HL-60 (cell line): ENCODE measurements at places on chromosomes 12 and 14.

- DNase-seq = peak; percentile 40
These were observed 2.7 kb downstream of the ARID2 start for GRCh38 chr12:45732250-45732649.

DNA sequence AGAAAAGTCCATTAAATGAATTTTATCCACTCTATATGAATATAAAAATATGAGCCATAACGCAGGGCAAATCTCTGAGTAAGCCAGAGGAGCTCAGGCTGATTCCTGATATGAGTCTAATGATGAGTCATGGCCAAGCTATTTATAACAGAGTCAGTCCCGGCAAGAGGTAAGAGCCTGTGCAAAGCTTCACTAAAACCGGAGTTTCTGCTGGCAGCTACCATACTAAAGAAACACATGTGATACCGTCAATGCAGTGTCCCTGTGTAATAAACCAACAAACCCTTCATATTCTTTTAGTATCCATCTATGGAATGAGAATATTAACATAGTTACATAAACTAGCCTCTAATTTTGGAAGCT, 319.4 kb downstream of the KCNC2 start:
- DNase-seq = no peak

DNA sequence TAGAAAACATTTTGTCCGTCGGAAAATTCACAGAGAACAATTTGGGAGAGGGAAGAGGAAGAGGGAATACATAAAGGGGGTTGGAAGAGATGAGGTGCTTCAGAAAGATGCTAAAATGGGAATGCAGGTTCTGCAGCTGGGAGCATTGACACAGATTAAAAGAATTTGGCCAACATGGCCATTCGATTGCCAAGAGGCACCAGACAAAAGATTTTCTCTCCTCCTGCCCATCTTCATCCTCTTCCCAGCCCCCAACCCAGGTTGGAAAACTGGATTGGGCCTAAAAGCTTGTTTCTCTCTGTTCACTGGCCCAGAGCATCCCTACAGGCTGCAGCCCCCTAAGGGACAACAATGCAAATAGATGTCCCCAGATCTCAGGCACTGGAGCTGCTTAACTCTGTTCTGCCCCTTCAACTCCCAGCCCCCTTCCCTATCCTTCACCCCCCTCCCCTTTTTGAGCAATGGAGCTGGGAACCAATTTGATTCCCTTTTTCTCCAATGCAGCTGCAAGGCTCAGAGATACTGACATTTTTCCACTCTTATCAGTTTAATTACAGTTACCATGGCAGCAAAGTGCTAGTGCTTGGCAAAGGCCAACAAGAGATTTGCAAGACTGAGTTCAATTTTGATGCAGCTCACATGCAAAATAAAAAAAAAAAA, 1.9 kb downstream of the LMO3 start:
- no peak for DNase-seq

DNA sequence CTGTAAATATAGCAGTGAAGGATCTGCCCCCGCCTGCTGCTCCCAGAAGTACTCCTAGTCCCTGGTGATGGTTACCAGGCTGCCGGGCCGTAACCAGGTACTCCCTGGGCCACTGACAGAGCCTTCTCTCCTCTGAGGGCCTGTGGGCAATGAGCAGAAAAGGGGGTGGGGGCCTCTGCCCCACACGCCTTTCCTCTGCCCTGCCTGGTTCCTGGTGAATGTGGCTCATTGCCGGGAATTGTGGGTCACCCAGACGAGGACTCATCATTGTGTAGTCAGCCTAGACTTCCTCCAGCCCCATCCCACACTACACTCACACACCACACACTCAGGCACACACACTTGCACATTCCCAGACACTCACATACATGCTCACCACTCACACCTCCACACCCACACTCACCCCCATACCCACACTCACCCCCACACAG, 35.7 kb upstream of the ACTN1 start:
- DNase-seq = no peak

DNA sequence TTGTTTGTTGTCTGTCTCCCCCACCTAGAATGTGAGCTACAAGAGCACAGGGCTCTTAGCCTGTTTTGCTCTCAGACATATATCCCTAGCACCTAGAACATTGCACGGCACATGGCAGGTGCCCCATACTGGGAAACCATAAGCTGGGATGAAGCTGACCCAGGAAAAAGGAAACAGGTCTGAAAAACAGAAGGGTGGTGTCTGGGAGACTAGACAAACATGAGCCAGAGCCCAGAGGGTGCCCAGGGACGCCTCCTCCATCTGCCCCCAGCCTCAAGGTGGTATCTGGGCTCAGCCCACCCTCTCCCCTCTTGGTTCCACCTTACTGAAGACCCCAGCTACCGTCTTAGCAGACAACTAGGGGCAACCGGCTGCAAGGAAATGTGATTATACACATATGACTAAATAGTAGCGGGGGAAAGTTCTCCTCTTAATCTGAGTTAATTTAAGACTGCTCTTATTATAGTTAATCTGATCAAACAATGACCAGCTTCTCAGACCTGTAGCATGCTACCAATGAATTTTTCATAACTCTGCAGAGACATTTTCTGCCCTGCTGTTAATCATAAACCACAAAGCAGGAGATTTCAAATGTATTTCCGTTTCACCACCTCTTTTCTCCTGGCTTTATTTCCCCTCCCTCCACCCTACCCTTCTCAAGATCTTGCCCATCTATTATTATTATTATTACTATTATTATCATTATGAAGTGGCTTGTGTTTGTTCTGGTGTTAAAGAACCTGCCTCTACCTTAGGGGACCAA, 31.9 kb downstream of the KSR2 start:
- no peak for DNase-seq

DNA sequence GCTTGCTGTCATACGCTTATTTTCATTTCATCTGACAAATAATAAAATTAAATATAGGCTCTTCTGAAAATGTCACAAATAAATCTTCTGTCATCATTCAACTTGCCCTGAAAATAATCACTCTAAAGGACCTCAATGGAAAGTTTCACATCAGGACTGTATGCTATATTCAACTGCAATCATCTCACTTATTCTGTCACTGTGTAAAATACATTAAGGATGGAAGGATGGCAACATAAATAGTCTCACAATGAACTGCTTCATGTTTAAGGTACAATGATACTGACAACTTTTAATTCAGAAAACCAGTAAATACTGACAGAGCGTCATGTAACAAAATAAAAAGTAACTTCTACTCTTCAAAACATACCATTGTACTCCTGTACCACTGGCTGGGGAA, 82.1 kb downstream of the CEP83 start:
- DNase-seq = no peak

DNA sequence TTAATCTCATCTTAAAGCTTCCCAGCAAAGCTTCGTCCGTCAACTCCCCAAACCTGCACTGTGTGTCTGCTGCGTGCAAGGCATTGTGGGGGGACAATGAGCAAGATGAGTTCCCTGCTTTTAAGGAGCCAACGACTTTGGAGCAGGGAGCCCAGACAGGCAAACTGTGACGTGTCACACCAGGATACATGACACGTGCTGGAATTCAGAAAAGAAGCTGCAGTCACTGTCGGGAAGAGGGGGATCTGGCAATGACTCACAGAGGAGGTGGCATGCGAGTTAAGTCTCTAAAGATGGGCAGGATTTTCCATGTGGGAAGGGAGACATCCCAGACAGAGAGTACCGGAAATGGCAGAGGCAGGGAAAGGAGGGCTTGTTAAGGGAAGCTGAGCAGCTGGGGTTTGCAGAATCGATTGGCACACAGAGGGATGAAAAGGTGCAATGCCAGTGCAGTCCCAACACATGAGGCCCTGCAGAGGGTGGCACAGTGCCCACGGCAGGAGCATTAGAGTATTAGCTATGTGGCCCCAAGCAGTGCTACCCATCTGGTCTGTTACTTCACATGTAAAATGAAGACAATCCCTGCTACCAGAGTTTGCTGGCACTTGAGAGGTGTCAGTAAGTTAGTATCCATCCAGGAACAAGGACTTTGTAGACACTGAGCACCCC, 52.9 kb downstream of the SETD3 start:
- no peak for DNase-seq

DNA sequence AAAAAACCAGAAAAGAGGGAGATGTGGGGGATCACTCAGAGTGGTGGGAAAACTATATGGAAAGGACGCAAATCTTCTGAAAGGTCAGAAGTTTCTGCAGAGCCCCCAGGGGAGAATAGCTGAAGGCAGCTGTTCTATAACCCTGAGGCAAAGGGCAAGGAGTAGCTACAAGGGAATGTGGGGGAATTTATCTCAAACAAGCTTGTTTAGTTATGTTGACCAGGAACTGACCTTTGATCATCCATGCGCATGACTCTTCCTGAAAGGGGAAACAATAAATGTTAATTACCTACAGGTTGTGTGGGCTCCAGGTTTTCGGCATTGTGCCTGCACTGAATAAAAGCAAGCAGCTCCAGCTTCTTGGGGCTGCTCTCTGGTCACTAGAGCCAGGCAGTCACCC, 968.5 kb downstream of the AACS start:
- DNase-seq = no peak

DNA sequence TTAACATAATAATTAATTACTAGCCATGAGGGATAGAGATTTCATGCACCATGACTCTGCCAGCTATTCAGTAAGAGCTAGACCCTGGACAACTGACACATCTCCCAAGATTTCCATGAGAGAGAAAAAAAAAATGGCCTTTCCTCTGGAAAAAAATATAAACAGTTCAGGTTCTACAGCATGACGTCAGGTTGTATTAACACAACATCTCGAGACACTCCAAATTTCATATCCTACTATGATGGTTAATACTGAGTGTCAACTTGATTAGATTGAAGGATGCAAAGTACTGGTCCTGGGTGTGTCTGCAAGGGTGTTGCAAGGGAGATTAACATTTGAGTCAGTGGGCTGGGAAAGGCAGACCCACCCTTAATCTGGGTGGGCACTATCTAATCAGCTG, 11.1 kb downstream of the DBX2 start:
- DNase-seq = no peak

DNA sequence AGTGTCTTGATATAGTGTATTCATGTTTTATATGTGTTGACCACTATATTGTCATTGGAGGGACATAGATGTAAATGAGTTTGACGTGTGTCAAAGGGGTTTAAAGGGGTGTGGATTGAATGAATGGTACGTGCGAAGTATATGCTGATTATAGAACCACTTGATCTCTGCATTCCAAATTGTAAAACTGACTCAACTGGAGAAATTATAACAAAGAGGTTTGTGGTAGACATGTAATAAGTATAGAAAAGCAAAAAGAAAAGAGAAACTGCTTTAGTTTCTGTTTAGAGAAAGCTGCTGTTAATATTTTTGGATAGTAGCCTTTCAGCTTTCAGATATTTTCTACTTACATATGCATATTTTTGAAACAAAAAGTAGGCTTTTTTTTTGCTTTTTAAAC, 8.9 kb upstream of the MYRFL start:
- no peak for DNase-seq

DNA sequence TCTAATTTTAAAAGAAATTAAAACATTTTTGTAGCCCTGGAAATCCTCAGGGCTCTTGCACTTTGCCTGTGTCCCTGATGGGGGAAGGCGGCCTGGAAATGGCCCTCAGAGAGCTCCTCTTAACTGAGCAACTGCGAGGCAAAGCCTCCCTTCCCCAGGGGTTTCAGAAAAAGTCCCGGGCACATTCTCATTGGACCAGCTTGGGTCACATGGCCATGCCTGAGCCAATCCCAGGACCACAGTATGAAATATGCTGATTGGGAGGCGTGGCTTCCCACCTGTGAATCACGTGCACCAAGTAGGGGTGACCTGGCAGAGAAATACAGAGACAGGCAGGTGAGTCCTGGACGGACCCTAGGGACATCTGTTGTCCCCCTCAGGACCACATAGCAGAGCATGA, 90.4 kb upstream of the SFSWAP start:
- no peak for DNase-seq

- DNase-seq = no peak
These were observed 13.7 kb upstream of the WNK1 start for GRCh38 chr12:738712-739111.

DNA sequence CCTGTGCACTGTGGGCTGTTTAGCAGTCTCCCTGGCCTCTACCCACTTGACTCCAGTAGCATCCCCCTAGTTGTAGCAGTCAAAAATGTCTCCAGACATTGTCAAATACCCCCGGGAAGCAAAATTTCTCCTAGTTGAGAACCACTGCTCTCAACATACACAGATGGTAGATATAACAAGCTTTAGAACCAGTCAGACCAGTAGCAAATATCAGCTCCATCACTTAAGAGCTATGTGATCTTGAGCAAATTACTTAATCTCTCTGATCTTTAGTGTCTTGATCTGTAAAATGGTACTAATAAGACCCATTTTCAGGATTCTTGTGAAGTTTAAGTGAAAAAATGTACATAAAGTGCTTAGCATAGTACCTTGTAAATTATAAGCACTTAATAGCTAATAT, 96.2 kb downstream of the DUSP6 start:
- DNase-seq = no peak

- no peak for DNase-seq
These were observed 90.2 kb downstream of the TTLL5 start for GRCh38 chr14:75751296-75751695.

GRCh38 chr14:50666772-50667683, 1.1 kb downstream of the SAV1 start:
- no peak for DNase-seq

GRCh38 chr12:114812858-114813761, 129.1 kb upstream of the TBX3 start:
- no peak for DNase-seq

DNA sequence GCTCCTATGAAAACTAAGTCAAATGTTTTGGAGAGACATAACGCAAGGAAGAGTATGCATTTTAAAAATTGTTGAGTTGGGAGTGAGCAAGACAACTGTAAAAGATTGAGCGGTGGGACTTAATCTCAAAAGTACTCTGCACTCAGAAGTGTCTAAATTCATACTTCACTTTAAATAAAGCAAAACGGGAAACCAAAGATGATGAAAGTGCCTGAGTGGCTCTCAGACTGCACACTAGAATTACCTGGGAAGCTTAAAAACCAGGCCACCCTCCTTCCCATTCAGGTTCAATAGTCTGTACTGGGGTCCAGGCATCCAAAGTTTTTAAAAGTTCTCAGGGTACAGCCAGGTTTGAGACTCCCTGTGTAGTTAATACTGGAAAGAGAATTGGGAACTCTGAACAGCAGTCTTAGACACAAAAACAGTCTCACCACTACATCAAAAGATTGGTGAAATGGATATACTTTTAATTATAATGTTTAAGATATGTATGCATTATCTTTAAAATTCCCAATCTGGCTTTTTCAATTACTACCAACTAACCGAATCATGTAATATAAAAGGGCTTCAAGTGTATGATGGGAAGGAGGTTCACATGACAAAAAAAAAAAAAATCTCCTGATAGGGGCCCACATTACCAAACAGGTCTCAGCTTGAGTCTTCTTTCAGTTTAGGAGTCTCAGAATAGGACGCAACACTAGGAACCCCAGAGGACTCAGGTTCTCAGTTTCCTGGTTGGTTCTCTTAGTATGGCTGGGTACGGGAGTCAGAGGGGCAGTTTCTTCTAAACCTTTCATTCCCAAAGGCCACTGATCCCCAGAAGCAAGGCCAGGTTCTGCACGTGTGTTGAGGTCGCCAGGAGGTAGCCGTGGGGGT, 1.0 kb downstream of the HOMEZ start:
- DNase-seq = peak; percentile 21
